ENCODE measurements at places on chromosomes 7 and 10.

DNA sequence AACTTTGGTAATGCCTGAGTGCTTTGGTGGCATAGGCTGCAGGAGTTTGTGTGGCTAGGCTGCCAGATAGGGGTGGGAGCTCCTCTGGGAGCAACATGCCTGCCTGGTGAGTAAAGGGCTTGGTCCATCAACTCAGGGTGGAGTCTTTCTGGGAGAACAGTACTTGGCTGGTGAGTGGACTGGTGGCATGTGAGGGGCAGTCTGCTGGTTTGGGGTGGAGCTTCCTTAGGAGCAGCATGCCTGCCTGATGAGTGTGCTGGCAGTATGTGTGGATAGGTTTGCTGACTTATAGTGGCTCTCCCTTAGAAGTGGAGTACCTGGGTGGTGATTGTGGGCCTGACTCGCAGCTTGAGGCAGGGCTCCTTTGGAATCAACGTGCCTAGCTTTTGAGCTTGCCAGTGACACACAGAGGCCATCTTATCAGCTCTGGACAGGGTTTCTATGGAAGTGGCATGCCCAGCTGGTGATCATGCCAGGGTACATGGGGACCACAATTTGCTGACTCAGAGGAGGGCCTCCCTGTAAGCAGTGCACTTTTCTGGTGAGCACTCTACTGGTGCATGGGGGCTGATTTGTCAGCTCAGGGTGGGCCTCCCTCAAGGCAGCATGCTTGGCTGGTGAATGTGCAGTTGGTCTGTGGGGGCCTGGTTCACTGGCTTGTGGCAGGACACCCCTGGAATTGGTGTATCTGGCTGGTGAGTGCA, 35.0 kb upstream of the SRI start:
- DNase-seq, result no peak

DNA sequence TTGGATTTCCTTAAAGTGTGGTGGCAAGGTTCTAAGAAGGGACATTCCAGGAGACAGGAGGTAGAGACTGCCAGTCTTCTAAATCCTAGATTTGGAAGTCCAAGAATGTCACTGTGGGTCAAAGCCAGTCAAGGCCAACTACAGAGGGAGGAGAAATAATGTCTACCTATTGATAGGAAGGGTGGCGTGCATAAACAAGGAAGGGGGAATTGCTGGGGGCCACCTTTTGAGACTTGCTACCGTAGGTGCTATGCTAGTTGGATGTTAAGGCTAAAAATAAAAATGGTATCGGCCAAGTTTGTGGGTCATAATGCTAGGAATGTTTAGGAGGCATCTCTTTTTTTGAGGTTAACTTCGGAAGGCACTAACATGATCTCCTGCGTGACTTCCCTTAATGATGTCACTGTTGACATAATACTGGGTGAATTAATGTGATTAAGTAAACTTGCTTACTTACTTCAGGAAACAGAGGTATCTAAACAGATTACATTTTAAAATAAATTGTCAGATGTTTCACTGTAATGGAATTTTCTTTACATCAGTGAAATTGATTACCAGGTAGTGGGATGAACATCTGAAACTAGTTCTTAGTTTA, 4.8 kb downstream of the BTRC start:
- no peak for DNase-seq

- no peak for DNase-seq
These were observed 7.1 kb downstream of the HTRA1 start for GRCh38 chr10:122468307-122468925.

GRCh38 chr10:28215930-28216329, 86.9 kb downstream of the MPP7 start:
- DNase-seq, result no peak

GRCh38 chr10:126222736-126223511, 165.4 kb downstream of the ADAM12 start:
- DNase-seq, result no peak

DNA sequence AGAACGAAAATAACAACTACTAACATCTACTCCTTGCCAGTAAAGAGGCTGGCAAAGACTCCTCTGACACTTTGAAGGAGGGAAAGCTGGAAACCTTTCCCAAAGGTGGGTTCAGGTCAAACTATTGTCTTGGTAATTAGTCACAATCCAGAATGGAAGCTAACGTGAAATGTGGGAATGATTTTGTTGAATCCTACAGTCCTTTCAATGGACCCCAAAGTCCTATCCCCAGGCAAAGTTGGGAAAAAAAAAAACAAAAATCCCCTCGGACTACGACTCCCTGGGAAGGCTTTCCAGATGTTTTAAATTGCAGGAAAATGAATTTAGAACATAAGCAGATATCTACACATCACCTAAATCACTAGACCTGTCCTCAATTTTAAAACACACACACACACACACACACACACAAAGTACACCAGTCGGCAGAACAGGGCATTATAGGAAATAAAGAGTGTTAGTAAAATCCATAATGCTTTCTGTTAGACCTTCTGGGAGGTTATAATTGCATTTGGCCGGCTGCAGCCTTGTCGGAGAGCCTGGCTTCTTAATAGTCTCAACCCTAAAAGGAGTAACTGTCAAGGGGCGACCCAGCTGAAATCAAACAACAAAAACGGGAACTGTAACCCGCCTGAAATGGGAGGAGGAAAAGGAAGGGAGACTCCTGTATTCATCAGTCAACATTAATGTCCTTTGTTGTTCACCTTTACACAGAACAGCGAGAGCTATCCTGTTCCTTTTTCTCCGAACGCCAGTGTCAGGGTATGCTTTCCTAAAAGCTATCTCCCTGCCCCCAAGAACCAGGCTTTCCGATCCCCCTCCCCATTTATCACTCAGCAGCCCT, 1.5 kb downstream of the DOCK4 start:
- no peak for DNase-seq

DNA sequence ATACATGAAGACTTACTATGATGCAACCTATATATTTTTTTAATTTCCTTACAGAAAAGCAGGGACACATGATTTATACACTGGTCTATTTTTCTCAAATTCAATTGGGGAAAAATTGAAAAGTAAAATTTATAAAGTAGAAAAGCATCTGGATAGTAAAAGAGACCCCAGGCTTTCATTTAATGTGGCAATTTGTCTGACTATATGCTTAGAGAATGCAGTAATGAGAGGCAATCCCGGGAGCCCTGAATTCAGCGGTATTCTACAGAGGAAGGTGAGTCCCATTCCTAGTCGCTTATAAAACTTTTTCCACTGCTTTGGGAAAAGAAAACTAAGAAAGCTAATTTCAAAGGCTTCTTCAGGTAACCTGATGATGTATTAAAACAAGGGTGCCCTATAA, 167.1 kb downstream of the SEMA3D start:
- no peak for DNase-seq

DNA sequence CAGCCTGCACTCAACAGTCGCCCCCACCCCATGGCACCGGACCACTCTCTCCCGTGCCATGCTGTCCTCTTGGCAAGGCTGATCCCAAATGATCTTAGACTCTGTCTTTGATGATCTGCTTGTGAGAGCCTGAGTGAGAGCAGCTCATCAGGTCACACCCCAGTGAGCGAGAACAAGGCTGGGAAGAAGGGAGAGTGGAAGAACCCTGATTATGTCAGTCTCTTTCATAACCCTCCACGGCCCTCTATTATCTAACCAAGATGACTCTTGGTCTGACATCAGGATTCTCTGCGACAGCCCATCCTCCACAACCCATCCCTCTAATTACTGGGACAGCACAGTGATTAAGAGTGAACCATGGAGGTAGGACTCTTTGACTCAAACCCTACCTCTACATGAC, 53.1 kb upstream of the C7orf33 start:
- DNase-seq, result no peak

DNA sequence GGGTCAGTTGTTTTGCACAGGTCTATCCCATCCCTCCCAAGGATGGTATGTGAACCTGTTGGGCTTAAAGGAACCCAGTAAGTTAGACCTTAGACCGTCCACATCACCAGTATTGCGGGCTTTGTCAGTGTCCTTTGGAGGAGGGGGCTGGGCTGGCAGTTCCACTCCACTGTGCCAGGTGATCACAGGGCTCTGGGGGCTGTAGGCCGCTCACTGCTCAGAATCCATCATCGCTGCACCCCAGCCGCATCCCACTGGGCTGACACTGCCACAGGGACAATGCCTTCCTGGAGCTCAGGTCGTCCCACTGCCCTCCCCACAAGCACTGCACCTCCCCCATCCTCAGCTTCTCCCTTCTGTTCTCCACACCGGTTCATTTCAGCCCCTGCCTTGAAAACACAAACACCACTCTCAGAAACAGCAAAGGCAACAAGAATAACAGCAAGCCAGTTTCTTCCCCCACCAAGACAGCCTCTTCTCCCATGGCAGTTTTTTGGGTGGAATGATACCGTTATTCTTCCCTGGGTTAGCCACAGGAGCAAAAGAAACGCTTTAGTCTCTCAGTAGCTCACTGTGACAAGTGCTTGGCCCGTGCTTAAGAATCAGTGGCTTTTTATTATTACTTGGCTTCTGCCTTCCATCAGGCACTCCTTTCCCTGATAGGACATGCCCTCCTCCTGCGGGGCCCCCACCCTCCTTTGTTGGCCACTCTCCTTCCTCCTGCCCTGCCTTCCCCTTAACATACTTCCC, 111.2 kb downstream of the GRK5 start:
- DNase-seq, result no peak

DNA sequence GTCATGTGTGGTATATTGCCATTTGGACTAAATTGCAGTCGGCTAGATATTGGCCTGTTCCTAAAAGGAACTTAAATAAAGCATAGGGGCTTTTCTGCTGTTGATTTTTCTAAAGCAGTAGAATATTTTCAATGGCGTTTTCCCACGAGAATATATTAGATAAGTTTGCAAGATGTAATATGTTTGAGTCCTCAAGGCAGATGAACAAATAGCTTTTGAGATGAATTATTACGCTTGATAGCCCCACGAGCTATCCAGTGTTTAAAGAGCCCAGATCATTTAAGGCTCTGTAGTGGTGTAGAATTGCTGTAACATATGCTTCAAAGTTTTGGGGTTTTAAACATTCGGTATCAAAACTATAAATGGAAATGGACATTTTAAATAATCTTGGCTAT, 2.9 kb downstream of the CELF2 start:
- DNase-seq, result no peak

- DNase-seq, result no peak
These were observed 265.9 kb upstream of the NRP1 start for GRCh38 chr10:33600381-33600780.

GRCh38 chr10:95693071-95693667, 558 bp downstream of the TCTN3 start:
- DNase-seq, result no peak

- peak; percentile 52 for DNase-seq
These were observed 4.7 kb downstream of the GLI3 start for GRCh38 chr7:42232275-42232674.

GRCh38 chr7:38880035-38880434, 29.0 kb downstream of the VPS41 start:
- no peak for DNase-seq

GRCh38 chr7:44225566-44226395, 25.0 kb downstream of the YKT6 start:
- DNase-seq, result no peak

GRCh38 chr10:102313221-102313896, 68.0 kb downstream of the GBF1 start:
- peak; percentile 53 for DNase-seq

GRCh38 chr7:44801890-44802289, 5.4 kb downstream of the PPIA start:
- no peak for DNase-seq

DNA sequence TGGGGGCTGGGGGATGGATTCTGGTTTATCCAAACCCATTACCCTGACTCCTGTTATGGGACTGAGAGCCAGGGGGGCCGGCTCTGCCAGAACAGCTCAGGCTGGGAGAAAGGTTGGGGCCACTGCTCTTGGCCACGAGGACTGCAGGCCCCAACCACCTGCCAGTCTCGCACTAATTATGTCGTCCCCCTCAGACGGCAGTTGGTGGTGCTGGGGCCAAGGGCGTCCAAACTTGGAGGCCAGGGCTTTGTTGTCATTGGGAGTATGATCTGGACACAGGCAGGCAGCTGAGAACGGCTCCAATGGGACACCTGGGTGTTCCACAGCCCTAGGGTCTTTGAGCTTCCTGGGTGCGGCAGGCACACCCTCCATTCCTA, 34.7 kb downstream of the DRGX start:
- DNase-seq, result no peak

DNA sequence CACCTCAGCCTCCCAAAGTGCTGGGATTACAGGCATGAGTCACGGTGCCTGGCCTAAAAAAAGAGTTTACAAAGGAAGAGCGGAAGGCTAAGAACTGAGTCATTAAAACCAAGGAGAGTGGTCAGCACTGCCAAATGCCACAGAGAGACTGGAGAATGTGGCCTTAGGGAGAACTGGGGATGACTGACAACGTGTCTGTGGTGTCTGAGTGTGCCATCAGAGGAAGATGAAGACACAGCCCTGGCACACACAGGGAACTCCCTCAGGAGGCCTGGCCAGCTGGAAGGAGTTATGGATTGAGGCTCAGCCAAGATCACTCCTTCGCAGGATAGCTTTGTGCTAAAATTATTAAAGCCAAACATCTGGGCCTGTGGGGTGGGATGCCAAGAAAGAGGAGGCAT, 3.9 kb upstream of the INA start:
- DNase-seq, result no peak

- DNase-seq, result no peak
These were observed 2.7 kb upstream of the CHUK start for GRCh38 chr10:100232101-100232500.

GRCh38 chr7:43693687-43694398, 35.5 kb downstream of the COA1 start:
- no peak for DNase-seq

- no peak for DNase-seq
These were observed 59.0 kb downstream of the PODXL start for GRCh38 chr7:131497454-131497853.

DNA sequence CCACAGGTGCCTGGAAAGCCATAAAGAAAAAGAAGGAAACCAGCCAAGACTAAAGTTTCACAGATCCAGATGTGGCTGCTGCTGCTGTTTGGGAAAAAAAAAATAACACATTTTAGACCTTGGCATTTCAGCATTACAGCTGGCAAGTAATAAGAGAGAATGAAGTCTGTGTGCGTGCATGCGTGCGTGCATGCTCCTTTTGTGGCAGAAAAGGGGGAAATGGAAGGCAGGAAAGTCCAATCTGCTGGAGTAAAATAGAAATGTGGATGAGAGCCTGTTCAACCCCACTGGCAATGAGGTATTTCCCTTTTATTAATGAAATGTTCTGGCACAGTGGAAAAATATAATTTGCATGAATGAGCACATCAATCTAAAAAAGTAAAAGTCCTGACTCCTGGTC, 137.0 kb upstream of the SEMA3A start:
- no peak for DNase-seq

Data from nephron progenitor cell (in vitro differentiated cells).